ENCODE measurements at places on chromosomes 7 and 10.

GRCh38 chr7:1946025-1946772 is 276.1 kb downstream of the ELFN1 start:
- DNase-seq = no peak

DNA sequence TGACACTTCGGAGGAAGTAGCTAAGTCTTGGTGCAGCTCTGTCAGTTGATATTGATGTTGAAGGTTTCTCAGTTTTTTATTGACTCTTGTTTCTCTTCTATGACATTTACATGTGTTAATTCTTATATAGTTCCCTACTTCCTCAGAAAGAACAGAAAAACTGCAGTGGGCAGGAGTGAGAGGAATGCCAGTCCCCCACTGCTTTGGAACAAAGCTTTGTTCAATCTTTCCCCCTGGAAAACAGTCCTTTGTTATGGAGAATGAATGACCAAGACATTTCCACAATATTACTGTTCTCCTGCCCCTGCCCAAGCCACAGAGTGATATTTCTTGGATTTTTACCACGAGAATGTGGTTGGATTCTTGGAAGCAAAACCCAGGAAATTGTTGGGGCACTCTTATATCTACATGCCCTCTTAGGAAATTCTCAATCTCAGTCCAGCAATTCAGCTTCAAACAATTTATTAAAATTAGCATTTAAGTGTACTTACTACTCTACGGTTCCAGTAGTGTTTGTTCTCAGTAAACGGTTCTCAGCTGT is 258.0 kb upstream of the KCND2 start:
- no peak for DNase-seq

DNA sequence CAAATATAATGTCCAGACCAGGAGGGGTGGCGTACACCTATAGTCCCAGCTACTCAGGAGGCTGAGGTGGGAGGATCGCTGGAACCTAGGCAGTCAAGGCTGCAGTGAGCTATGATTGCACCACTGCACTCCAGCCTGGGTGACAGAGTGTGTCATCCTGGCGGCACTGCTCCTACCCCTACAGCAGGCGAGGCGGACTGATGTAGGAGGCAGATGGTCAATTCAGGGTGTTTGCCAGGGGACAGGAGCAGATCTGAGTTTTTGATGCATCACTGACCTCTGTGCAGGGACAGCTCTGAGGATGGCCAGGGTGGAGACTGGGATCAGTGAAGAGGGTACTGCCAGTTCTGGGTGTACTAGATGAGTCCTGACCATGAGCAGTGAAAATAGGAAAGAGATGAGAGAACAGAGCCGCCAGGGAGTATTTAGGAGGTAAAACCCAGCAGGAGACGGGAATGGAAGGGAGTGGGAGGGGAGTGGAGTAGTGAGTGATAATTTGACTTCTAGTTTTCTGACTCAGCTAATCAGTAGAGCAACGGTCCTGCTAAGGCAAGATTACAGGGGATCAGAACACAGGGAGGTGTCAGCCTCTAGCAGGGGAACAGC is 75.3 kb downstream of the HIP1 start:
- DNase-seq = no peak

GRCh38 chr7:137836113-137836509 is 10.7 kb downstream of the DGKI start:
- DNase-seq = no peak

DNA sequence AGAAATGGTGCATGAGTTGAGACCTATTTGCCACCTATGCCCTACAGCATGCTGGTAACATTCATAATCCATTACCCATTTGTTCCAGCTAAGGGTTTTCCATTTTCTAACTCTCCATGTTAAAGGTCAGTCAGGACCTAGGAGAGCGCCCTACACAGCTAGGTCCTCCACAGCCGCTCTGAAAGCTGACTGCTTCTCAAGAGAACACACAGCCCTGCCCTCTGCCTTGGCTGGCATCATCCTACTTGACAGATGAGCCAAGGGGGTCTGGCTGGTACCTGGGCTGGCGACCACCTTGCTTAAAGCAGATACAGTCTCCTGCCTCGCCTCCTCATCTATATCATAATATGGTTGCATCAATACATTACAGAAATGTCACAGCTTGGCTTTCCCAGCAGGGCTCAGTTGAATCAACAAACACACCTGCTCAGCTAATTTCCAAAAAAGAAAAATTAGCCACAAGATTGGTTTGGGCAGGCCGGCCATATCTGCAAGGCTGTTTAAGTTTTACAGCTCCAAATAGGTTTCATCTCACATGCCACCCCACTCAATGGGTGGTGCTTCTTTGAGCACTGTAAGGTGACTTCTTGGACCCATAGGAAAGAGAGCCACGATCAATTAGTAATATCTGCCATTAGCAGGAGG is 17.3 kb downstream of the TLL2 start:
- no peak for DNase-seq

DNA sequence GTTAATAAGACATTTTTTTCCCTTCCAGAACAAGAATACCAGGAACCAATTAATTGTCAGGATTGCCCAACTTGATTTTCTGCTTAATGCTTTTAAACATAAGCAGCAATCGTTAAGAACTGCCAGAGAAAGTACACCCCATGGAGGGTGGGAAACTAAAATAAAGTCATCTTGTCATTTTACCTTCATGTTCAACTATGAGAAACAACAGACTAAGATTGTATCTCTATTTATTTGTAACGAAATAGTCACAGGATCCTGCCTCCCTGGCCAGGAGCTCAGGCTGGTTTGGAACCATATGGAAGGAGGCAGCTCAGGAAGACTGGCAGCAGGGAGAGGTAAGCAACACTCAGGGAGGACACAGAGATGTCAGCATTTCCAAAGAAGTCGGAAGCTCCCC is 129.6 kb downstream of the TNS3 start:
- DNase-seq = no peak
